Activated CD4-positive, alpha-beta T cell treated with anti-CD3 and anti-CD28 coated beads, Interleukin-2, amount 50 U/mL, for 24 hours (primary cell): ENCODE measurements at places on chromosomes 2 and 18.

GRCh38 chr2:64865831-64866345 lies 123.3 kb upstream of the SLC1A4 start:
- no peak for DNase-seq

DNA sequence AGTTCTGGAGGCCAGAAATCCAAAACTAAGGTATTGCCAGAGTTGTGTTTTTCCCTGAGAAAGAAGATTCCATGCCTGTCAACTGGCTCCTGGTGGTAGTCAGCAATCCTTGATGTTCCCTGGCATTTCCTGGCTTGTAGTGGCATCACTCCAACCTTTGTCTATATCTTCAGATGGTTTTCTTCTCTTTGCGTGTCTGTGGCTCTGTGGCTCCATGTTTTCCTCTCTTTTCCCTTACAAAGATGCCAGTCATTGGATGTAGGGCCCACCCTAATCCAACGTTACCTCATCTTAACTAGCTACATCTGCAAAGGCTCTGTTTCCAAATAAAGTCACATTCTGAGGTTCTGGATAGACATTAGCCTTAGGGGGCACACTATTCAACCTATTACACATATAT lies 41.8 kb downstream of the SLC14A1 start:
- no peak for DNase-seq

DNA sequence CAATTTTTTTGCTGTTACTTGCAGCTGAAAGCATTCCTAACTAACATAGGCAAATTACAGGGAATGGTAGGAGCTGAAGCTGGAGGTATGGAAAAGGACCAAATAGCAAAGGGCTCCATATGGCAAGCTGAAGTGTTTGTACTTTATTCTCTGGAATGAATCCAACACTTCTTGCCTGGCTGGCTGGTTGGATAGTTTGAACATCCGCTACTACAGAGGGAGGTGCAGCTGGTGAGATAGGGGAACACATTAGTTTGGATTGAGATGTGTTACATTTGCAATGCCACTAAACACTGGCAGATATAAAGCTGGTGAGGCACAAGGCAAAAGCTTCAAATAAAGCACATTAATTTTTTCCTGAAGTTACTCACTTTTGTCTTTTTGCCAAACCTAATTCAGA lies 291.5 kb downstream of the SP3 start:
- DNase-seq = no peak

DNA sequence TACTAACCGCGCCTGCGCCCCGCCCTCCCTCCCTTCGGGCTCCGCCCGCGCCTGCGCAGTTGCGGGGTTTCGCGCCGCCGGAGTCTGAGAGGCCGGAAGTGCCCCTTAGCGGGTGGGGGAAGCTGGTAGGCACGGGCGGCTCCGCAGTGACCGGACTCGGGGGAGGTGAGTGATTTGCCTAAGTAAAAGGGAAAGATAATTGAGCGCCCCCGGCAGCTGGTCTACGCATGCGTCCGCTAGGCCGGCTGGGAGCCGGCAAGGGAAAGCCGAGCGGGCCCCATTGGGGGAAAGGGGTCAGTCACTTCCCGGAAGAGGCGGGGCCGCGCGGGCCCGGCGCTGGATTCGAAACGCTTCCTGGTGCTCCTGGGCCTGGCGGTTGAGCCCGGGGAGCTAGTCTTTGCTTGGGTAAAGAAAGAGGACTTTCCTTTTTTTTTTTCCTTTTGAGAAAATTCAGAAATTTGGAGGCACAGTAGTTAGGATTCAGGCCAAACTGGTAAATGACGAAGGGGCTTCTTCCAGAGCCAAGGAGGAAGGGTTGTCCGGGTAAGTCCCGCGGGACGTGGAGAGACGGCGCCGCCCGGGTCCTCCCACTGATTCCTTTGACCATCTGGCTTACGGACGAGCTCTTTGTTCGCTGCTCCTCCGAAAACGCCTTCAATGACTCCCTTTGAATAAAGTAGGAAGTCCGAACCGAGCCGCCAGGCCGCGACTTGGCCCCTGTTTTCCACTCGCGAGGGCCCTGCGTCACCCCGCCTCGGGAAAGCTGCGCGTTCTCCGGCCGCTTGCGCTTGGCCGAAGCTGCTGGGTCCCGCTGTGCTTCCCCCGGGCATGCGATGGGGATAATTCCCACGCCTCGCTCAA lies at the start of the genes GEN1 and SMC6:
GEN1 (plus strand) TSS at position 336 of the 861 bp plus-strand sequence. CDS start 5,806 bp downstream, outside the sequence.
SMC6 (minus strand) TSS at position 8 of the 861 bp plus-strand sequence. CDS start 7,864 bp downstream, outside the sequence.
- peak; percentile 89 for DNase-seq

DNA sequence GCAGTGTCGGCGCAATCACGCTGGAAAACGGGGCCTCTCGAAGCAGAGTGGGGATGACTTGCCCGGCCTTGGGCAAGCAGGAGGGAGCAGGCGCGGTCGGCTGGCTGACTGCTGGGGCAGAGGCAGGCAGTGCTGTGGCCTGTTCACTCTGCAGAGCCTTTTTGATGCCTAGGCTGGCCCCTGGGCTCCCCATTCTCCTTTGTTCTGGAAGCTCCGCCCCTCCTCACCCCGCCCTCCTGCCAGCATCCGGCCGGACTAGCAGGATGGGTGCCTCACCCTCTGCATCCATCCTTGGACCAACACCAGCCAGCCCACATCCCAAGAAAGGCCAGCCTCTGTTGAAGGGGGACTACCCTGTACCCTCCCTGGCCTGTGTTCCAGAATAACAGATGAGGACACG lies at the start of gene ASPRV1:
ASPRV1 (minus strand) TSS at position 136 of the 400 bp plus-strand sequence. CDS start 195 bp downstream, outside the sequence.
- no peak for DNase-seq

GRCh38 chr18:44770641-44771040 lies 90.0 kb downstream of the SETBP1 start:
- DNase-seq = no peak

- no peak for DNase-seq
These were observed 96.9 kb upstream of the MSTN start for GRCh38 chr2:190159453-190159852.

DNA sequence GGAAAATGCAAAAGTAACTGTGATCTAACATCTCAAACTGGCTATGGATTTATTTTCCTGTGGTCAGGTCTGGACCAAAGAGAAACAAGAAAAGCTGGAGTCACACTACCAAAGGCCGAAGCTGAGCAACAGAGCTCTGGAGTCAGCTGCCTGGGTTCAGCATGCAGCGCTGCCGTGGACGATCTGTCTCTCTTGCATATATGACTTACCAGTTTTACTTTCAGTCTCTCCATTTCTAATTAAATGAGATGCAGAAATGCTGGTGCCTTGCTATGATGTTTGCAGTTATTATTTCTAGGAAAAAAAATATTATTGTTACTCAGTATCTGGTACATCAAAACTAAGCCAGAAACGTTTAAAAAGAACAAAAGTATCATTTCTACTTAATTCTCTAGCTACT lies 813.2 kb downstream of the RNF144A start:
- DNase-seq = no peak

DNA sequence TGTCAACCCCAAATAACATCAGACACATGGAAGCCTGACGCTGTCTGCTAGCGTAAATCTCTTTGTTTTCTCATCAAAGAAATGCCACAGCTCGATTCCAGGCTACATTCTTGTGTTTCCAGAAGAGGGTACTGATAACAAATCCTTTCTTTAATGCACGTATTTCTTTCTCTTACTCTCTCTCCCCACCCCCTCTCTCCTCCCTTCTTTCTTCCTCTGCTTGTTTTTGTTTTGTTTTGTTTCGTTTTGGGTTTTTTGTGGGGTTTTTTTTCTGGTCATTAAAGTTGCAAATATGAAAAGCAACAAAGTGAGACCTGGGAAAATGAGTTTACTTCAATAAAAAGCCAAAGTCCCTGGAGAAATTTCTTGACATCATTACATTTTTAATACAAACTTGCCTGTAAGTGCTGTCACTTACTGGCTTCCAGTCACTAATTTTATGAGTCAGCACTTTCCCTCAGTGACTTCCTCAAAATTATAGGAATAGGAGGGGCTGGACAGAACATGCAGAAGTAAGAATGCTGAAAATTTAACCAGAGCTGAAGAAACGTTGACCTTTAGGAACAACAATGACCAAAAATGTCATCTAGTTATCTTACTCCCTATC lies 106.7 kb upstream of the NABP1 start:
- DNase-seq = no peak

GRCh38 chr2:94873362-94874276 lies 2.4 kb downstream of the TEKT4 start:
- no peak for DNase-seq

- no peak for DNase-seq
These were observed 91.5 kb downstream of the EIPR1 start for GRCh38 chr2:3285901-3286645.

DNA sequence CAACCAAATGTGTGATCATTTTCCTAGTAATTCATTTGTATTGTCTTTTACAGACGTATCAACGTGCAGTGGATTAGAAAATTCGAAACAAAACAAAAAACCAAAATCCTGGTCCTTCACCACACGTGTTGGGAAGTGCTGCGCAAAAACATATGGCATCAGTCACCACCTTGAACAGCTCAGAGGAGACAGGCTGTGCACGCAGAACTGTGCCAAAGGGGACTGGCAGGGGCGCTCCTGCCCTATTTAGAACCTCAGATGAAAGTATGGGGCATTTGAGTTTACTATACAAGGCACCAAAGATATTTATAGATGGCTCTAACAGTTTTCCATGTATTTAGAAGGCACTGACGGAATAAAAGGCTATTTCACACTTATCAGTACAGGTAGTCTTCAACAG lies 42.3 kb downstream of the NOL10 start:
- DNase-seq = no peak

DNA sequence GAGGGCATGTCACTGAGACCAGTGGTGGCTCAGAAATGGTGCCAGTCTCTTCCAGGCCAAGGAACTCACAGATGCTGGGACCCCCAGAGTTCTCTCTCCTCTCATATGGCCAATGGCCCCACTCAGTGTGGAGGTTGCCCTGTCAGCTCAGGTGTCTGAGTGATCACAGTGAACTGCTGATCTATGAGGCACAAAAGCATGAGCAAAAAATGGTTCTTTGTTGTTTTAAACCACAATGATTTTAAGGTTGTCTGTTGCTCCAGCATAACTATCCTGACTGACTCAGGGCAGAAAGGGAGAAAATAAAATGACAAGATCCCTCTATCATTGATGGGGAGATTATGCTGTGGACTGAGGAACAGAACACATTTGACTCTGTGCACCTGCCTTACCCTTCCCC lies 57.8 kb downstream of the FBLN7 start:
- no peak for DNase-seq

DNA sequence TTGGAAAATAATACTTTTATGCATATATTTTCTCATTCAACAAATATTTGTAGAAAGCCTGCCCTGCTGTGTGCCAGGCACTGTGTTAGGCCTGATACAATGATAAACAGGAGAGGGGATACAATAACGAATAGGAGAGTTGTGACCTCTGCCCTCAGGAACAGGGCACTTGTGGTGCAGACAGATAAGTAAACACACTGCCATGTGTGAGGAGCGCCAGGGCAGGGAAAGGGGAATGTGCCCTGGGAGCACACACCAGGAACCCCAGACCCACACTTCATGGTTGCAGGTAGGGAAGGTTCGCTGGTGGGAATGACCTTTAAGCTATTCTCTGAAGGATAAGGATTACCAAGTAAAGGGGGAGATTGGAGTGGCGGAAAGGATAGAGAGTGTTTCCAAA lies 42.2 kb upstream of the DSC1 start:
- no peak for DNase-seq

DNA sequence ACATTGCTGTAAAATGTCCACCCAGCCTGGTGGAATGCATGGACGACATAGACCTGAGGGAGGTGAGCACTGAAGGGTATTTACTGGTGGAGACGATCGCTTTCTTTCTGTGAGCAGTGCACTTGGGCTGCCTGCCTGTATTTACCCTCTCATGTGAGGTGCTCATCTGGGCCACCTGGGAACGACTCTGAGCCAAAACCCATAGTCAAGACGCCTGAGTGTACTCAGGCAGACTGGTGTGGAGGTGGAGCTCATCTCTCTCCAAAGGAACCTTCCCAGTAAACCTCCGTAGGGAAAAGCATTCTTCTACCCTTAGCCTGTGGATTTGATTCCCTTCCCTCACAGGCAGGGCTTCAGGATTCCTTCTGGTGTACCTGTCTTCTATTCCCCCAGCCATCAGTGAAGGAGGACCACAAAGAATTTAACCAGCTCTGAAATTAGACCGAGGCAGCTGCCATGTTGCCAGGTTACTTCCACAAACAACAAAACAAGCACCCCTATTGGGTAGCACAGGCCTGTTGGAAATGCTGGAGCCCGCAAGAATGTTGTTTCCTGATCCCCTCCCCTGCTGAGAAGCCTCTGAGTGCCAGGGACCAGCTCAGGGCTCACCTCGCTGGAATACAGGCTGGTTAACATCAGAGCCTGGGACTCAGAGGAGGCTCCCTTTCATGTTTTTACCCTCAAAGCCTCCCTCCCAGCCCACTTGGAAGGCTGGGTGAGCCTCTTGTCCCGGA lies 47.5 kb upstream of the TXNDC2 start:
- no peak for DNase-seq

GRCh38 chr2:36650031-36650829 lies 46.3 kb upstream of the VIT start:
- no peak for DNase-seq

GRCh38 chr2:129733579-129733978 lies 245.9 kb upstream of the RAB6C start:
- DNase-seq = no peak

DNA sequence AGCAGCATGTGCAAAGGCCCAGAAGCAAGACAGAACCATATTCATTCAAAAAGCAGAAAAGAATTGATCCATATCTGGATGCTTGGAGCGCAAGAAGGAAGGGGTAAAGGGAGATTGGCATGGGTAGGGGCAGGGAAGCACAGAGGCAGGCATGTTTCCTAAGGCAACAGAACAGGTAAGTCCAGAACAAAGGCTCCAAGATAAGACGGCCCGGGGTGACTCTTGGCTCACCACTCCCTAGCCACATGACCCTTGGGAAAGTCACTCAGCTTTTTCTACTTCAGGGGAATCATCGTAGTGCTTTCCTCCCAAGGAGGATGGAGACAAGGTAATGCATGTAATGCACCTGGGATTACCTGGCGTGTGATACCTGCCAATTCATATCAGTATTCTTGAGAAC lies 37.7 kb upstream of the ST3GAL5 start:
- no peak for DNase-seq

DNA sequence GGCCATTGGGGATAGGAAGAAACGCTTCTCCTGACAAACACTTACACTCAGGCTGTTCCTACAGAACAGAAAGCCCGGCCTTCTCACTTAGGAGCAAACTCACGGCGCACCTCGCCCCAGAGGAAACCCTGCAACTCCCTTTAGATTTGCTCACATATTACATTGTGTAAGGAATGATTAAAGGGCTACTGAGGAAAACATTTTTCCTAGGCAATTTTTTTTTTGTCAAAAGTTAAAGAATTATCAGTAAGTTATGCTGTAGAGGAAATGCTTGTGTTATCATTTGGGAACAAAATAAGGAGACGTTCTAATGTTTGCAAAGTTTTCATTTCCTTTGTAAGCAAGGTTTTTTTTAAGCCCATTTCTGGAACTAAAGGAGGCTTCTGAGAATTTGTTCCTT lies 264.1 kb downstream of the HDAC4 start:
- DNase-seq = no peak

- DNase-seq = no peak
These were observed 197.7 kb upstream of the RAB12 start for GRCh38 chr18:8411492-8411891.

- DNase-seq = no peak
These were observed 248.8 kb downstream of the RDH14 start for GRCh38 chr2:18311420-18312195.

GRCh38 chr2:155162494-155162893 lies 464.0 kb downstream of the KCNJ3 start:
- no peak for DNase-seq

GRCh38 chr2:65554765-65555591 lies 122.6 kb upstream of the SPRED2 start:
- no peak for DNase-seq
